ENCODE measurements at places on chromosomes 5 and 9.
A peak's percentile ranks its signal among the peaks of the same experiment; 100 is the strongest.

GRCh38 chr9:97367729-97368128, 44.2 kb upstream of the TDRD7 start:
- DNase-seq = no peak

GRCh38 chr5:103211576-103212561, 46.7 kb upstream of the MACIR start:
- DNase-seq = no peak

DNA sequence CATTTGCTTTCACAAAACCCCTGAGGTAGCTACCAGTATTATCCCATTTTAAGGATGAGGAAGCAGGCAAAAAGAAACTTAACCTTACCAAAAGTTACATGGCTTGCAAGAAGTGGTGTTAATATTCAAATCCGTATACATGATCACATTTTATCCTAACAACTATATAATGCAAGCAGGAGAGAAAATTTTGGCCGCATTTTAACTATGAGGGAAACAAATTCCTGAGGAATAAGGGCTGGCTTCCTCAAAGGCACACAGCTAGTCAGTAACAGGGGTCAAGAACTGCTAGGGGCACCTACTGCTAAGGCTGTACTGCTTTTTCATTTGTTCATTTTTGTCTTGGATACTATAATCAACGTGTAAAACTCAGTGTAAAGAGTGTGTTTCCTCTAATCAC, 81.0 kb downstream of the LHFPL2 start:
- no peak for DNase-seq

GRCh38 chr5:68148096-68148495, 67.5 kb upstream of the PIK3R1 start:
- DNase-seq = no peak

DNA sequence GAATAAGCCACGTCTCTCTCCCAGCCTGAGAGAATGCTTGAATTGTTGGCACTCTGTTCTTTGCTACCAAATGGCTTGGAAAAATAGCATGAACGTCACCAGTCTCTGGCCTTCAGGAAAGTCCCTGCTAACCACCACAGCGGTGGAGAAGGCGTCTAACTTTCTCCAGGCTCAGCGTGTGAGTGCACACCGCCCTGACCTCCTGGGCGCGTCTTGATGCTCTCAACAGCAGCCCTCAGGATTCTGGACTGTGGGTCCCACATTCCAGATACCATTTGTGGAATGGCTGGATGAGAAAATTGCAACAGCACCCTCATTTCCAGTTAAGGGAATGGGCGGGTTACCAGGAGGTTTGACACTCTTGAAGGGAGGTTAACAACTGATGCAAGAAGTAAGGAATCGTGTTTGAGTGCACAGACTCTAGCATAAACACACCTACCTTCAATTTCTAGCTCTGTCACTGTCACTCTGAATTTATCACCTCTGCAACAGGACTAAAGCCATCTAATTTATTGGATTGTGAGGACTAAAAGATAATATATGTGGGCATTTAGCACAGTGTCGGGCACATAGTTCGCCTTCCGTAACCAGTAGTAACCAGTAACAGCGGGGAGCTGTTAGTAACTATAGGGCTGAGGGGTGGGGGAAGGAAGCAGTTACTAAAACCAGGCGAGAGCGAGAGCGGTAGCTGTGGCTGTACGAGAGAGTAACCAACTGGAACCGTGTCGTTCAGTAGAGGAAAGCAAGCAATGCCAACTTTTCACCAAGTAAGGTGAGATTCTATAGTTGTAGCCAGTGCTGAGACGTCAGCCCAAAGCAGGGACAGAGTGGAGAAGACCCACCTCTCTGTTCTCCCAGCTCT, 807 bp upstream of the PLGRKT start:
- no peak for DNase-seq

DNA sequence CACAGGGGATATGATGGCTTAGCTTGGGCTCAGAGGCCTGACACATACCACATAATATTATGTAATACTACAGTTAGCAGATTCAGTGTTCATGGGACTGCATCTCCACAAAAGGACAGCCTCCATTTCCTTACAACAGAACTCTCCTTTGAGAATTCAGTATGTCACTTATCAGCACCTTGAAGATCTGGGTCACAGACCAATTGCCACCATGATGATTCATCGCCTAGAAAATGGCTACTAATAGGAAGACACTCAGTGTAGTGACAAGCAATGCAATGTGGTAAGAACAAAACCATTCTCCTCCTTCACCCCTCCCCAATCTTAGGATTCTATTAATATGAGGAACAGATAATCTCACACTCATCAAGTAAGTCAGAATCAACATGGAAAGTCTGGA, 38.7 kb upstream of the PRLR start:
- no peak for DNase-seq

GRCh38 chr9:68973619-68974018, 40.3 kb downstream of the PRKACG start:
- no peak for DNase-seq

GRCh38 chr9:92140074-92140753, 25.0 kb upstream of the SPTLC1 start:
- DNase-seq = no peak

- peak; percentile 51 for DNase-seq
Observed at GRCh38 chr5:64958757-64959391, 190.1 kb downstream of the CWC27 start.

DNA sequence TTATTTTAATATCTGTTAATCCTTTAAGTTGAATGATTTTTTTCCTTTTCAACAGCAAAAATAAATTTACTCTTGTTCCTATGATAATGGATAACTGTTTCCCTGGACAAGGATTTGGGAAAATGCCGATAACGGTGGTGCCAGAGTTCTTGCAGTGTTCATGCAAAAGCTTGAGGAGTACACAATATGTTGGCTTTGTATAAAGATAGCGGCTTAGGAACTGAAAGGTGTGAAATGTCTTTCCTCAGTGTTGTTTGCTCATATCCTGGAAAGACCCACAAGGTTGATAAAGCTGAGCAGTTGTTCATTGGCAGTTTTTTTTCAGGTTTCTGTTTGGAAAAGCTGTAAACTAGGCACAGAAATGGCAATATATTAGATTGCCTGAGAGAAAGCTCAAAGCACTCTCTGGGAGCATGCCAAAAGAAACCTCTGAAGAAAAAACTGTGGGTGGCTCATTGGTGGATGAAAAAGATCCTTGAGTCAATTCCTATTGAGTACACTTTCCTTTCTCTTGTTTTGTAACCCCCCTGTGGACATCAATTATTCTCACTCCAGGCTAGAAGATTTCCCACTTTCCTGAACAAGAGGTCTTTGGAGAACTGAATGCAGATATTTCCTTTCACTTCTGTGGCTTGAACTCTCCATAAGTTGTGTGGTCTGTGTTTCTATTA, 117.2 kb upstream of the RGMB start:
- no peak for DNase-seq

DNA sequence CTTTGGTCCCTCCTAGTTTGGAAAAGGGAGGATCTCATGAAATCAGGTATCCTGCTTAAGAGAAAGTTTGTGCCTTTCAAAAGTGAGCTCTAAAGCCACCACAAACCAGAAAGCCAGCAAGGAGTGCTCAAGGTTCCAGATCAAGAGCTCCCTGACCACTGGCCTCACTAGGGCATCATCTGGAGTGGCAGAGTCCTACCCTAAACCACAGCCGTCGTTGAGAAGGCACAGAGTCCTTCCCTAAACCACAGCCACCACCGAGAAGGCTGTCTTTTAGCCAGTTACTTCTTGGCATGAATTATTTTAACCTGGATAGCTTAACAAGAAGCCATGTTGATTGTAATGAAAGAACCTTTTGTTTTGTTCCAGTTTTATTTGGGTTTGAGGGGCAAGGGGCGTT, 102.9 kb downstream of the FRMD3 start:
- no peak for DNase-seq

GRCh38 chr5:139877129-139877597, 81.6 kb downstream of the PSD2 start:
- DNase-seq = no peak

- DNase-seq = no peak
Observed at GRCh38 chr5:6652025-6652424, 18.8 kb downstream of the SRD5A1 start.

DNA sequence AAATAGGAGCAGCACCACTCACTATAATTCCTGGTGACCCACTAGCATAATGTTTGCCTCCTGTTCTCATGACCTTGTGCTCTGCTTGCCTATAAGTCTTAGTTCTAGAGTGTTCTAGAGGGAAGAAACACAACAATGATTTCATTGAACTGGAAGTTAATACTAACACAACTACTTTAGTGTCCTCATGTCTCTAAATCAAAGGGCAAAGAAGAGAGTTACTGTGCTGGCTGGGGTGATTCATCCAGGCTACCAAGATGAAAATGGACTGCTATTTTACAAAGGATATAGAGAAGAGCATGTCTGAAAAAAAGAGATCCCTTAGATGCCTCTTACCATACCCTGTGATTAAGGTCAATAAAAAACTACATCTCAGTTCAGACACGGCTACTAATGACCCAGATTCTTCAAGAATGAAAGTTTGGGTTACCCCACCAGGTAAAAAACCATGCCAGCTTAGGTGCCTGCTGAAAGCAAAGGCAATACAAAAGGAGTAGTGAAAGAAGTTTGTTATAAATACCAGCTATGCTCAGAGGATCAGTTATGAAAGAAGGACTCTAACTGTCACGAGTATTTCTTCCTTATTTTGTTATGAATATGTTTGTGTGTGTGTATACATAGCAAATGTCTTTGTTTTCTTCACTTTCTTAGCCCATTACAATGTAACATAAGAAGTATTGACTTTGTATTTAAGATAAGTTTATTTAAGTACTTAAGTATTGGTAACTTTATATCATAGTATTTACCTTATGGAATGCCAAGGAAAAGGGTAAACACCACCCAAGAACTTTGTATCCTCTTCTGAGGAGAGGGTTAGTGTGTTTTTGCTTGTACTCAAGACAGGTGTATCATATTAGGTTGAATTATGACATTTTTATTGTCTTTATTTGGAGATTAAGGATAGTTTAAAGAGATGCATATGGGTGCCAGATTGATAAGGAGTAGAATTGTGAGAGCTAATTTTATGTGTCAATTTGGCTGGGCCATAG, 314.1 kb upstream of the PTGER4 start:
- no peak for DNase-seq

- no peak for DNase-seq
Observed at GRCh38 chr9:108439947-108440346, 415.8 kb downstream of the ACTL7B start.

DNA sequence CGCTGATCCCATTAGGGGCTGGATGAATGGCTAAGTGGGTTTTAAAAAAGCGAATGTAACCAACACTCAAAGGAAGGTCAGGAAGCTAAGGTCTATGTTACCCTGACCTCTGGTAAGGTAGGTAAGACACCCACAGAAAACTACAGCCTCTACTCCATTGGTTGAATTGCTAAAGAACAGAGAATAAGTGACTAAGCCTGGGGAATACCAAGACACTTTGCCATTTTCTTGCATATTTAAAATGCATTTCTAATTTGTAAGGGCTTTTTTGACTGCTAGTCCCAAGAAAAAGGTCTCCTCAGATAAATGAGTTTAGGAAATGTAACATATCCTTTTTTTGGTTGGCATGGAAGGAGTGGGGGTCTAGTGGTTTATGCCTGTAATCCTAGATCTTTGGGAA, 368.7 kb downstream of the BNC2 start:
- no peak for DNase-seq

DNA sequence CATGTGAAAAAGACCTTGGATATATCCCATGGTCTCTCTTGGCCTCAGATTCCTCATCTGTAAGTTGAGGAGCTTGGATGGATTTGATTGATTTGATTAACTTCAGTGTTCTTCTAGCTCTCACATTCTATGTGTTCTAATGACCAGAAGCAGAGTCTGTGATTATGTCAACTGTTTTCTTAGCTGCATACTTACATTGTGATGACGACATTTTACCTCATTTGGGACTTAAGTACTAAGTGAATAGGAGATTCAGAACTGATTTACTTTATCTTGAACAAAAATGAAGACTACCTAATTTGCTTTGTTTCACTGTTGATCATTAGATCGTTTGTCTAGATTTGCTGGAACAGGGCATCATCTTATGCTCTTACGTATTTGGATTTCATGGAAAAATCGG, 427.7 kb downstream of the SH3GL2 start:
- DNase-seq = no peak

GRCh38 chr5:96245140-96246091, 187.6 kb downstream of the PCSK1 start:
- DNase-seq = no peak

DNA sequence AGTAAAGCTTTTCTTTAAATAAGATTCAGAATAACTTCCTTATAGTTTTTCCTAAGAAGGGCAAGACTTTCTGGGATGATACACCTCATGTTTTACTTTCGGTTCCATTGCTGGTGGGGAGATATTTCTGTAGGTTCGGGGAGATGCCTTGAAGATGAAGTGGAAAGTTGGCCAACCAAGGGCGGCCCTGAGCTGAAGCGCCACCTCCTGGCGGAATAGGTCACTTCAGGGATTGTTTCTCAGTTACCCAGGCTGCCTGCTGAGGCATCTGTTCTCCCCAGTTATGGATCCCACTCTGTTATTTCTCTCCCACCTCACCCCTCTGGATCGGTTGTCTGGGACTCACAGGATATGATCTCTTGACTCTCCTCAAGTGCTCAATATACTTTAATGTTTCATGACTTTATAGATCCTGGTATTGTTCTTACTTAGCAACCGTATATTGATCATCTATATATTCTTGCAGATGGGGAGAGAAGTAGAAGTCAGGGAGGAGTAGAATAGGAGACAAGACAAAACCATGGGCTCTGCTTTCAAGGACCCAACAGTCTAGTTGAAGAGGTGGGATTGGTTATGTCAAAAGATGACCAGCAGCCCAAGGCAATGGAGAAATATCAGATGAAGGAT, 23.4 kb downstream of the MEGF10 start:
- DNase-seq = no peak

DNA sequence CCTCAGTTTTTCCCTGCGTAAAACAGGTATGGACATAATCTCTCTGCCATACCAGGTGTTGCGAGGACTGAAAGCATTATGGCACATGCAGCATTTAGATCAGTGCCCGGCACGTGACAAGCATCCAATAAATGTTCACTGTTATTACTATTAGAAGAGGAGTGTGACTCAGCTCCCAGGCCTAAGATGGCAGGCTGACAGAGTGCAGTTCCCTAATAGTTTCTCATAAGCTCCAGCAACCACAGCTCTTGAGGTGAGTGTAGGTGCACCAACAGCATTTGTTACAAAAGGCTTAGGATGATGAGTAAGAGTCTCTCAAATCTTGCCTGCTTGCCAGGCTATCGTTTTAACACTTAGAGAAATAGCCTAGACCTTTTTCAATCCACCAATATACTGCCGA, 28.9 kb upstream of the GLIS3 start:
- DNase-seq = no peak

DNA sequence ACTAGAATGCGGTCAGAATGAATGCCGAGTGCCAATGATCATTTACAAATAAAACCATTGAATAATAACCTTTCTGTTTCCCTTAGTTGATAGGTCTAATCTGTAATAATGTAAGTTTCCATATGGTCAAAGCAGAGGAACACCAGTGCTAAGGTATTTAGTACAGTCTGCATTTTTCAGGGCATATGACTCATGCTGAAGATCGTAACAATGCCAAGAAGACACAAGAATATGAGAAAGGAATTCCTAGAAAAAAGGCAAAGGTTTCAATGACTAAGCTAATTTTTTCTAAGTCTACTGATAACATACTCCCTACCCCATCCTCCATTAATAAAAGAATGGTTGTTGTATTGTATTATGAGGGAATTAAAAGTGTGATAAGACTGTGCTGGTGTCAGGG, 2.8 kb downstream of the OR1L8 start:
- DNase-seq = no peak

GRCh38 chr5:126277762-126278161, 145.4 kb upstream of the GRAMD2B start:
- DNase-seq = no peak

Data from NCI-H446 (cell line).